NCI-H446 (cell line): ENCODE measurements at places on chromosomes 4 and X.

DNA sequence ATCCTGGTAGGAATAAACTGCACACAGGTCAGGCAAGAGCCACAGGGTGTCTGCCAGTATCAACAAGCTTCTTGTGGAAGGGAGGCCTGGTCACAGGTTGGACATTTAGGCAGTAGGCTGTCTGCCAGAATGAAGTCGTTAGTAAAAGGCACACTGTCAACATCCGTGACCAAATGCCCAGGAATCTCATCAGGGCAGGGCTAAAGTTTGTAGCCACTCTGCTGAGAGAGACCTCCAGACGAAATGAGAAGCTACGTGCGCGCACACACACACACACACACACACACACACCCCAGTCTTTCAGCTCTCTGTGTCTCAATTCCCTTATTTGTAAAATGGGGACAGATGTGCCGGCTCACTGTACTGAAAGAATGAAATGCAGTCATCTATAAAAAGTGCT lies 408.7 kb upstream of the ZFP42 start:
- DNase-seq, result no peak

DNA sequence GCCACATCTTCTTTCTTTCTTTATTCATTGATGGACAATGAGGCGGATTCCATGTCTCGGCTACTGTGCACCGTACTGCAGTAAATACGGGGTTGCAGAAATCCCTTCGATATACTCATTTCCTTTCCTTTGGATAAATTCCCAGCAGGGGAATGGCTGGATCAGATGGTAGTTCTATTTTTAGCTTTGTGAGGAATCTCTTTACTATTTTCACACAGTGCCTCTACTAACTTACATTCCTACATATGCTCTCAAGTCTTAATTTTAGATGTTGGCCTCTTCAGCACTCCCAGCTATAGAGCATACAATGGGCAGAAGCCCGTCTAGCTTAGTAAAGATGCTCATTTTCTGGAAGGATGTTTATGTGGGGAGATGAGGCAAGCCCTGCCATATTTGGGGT lies 317.4 kb downstream of the ASMT start:
- no peak for DNase-seq

- no peak for DNase-seq
These were observed 158.9 kb downstream of the DCTD start for GRCh38 chr4:182758273-182758672.

DNA sequence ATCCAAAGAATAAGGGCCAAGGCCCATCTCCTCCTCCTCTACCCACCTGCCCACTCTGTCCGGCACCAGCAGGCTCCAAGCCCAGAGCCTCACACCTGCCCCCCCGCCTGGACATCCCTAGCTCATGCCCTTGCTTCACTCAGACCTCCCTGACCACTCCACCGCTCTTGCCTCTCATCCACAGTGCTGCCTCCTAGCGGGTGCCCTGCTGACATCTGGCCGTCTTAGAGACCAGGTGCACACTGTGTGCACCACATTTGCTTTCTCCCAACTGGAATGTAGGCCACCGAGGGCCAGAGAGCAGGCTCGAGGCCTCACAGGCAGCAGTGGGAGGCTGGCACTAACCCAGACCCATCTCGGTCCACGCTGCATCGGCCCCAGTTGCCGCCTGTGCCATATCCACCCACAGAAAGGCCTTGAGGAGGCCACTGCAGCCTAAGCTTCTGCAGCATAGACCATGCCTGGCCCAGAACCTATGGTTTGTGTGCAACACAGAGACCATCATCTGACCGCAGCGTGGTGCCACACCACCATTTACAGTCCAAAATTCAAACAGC lies 13.5 kb downstream of the LETM1 start:
- no peak for DNase-seq
